DMS79 treated with DMSO at 0.1 percent for 48 hours (cell line): ENCODE measurements at places on chromosomes 3 and 15.

DNA sequence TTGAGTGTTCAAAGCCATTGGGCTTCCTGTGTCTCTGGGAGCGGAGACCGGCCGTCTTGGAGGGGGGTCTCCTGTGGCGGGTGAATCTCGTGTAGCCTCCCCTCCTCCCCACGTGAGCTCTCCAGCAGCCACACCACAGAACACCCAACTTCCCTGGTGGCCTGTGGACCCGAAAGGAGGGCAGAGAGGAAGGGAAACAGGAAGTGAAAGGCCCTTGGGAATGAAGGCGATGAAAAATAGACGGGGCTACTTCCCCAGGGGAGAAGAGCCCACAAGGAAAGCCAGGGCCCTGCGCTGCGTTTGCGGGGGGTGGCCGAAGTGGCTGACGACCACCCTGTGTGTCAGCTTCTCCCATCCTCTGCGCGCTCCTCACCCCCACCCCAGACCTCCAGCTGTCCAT is 5.4 kb downstream of the ANKRD63 start:
- DNase-seq = no peak

DNA sequence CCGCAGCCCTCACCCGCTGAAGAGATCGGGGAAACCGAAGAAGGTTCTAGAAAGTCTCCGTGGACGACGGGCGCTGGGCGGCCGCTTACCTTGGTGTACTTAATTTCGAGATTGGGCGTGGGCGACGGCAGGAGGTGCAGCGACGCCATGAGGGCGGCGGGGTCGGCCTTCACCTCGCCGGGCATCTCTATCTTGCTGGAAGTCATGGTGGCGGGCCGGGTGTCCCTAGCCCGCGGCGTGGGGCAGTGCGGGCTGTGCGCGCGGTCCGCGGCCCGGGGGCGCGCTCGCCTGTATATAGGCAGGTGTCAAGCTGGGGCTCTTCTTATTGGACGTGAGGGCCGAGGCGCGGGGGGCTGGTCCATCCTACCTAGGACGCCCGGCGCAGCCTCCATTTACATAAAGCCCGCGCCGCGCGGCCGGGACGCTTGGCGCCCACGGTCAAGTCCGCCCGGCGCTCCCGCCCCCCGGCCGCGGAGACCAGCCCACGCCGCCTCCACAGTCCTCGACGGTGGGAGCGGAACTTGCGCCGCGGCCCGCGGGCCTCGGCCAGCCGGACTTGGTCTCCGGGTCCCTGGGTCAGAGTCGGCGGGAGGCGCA is at the start of gene ALDH1A2:
ALDH1A2 (minus strand) TSS at position 267 of the 597 bp plus-strand sequence; CDS start at position 206, 61 bp downstream.
- DNase-seq = no peak

GRCh38 chr15:29377161-29377560 is 107.5 kb upstream of the NSMCE3 start:
- DNase-seq = peak; percentile 18

DNA sequence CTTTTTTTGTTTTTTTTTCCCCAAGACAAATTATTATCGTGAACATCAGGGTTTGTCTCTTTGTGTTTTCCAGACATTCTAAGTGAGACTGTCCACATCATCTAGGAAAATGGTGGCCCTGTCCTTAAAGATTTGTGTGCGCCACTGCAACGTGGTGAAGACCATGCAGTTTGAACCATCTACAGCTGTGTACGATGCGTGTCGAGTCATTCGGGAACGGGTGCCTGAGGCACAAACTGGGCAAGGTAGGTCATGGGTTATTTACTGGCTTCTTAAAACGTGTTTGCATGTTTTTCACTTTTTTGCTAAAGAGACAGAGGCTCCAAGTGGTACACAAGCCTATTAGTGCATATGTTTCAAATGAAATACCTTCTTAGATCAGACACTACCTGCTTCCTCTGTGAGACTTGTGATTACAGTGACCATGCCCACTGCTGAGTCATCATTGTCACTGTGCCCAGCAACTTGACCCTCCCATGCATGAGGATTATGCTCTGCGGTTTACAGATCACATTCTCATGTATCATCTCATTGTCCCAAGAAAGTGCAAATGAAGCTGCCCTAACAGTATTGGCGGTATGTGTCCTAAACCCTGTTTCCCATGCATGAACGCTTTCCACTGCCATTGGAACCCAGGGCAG is 395.2 kb upstream of the TPM1 start:
- DNase-seq = no peak

DNA sequence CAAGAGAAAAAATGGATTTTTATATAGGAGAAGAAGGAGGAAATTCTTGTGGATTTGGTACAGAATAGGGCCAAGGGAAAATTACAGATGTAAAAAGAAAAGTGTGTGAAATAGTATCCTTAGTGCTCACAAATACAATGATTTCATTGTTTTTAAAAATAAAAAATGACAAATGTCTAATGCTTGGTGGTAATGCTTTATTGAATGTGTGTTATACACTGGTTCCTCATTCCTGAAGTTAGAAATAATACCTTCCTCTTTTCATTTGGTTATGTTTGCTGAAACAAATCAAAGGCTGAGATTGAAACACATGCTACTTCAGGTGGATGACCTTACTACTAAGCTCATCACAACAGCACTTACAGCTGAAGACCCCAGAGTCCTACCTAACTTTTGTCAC is 37.7 kb upstream of the CCR2 start:
- DNase-seq = no peak

GRCh38 chr15:99139276-99139675 is 34.4 kb downstream of the SYNM start:
- no peak for DNase-seq

DNA sequence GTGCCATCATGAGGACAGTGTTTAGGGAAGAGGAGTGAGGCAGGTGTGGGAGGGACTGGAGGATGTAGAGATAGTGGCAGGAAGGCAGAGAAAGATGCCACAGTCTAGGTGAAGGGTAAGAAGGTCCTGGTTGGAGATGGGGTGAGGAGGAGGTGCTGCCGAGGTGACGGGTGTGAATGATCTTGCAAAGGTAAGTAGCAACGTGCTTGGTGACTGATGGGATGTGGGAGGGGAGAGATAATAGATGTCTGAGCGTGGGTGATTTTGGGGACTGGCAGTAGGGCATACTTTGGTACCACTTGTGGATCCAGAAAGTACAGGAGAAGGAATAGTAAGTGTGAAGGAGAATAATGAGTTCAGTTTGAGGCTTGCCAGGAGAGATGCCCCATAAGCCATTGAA is 27.2 kb downstream of the EPHB3 start:
- DNase-seq = no peak

GRCh38 chr3:50658416-50658815 is 16.3 kb upstream of the DOCK3 start:
- no peak for DNase-seq

DNA sequence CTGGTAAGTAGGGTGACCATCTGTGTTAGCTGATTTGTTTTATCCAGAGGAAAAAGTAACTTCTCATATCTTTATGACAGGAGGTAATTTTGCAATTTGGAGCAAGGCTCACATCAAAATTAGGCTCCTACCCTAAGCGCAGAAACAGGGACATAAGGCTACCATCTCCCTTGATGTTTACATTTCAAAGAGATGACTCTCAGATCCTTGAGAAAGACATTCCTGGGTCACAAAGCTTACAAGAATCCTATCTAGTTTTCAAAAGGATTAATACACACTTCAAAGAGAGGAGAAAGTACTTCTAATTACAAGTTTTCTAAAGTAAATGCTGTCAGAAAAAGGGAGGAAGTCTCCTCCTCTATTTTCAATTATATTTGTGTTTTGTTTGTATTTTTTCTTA is 7.0 kb downstream of the ZPLD1 start:
- DNase-seq = no peak

DNA sequence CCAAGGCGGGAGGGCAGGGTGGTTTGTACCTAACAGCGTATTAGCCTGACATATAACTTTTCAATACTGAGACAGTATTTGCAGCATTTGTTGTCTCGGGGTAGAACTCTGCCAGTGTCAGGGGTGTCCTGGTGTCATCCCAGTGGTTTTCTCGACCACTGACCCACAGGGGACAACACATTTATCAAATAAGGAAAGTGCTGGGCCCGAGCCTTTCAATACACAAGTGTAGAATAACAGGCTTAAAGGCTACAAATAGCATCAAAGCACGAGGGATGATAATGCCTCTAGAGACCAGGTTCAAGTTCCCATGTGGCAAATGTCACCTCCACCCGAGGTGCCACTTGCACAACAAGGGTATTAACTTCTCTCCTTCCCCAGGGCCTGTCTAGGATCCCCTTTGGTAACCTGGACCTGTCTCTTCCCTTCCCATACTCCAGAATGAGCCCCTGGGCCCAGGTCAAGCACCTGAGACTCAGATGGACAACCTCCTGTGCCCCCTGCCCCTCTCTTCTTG is 9.5 kb upstream of the SLC6A6 start:
- no peak for DNase-seq

DNA sequence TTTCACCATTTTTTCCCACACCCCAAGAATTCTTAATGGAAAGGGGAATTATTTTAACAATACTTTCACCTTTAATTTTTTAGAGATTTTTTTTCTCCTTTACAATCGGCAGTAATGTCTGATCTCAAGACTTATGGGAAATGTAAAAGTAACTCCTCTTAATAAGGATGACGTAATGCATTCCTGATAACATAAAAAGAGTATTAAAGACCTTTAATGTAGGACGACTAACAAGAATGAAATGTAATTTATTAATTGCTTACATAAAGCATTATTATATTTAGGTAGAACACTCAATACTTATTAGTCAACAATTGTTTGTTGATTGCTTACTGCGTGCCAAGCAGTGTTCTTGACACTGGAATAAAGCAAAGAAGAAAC is 416.8 kb upstream of the NAALADL2 start:
- DNase-seq = peak; percentile 48

GRCh38 chr3:179260949-179261765 is 10.2 kb upstream of the KCNMB3 start:
- peak; percentile 48 for DNase-seq

DNA sequence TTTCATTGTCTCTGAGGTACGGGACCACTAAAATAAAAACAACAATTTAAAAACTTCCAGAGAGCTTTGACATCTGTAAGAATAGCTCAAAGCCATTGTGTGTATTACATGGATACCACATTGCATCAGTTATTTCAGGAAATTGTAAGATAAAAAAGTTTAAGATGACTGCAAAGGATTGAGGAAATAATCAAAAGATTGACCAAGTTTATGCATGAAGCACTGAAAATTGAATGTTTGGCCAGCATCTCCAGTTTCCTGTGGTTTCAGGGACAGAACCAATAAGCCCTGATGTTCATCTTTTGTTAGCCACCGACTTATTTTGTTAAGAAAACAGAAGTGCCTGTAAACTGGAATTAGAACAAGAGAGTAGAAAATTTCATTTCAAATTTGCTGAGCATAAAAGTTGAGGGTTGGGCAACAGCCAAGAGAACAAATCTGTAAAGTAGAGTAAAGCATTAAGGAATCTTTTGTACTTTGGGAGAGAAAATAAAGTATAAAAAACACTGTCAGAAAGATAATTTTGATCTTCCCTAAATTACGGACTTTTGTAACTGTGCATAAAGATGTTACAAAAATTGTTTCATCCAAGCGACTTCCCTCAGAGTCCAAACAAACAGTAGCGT is 211.5 kb upstream of the P2RY1 start:
- DNase-seq = no peak

GRCh38 chr15:83498801-83499200 is 51.7 kb downstream of the SH3GL3 start:
- DNase-seq = no peak

- no peak for DNase-seq
Measured at GRCh38 chr15:50857763-50858162, 50.7 kb upstream of the AP4E1 start.
